Nucleus accumbens (tissue), 56 donors: ENCODE measurements at places on chromosomes 16 and 17.

DNA sequence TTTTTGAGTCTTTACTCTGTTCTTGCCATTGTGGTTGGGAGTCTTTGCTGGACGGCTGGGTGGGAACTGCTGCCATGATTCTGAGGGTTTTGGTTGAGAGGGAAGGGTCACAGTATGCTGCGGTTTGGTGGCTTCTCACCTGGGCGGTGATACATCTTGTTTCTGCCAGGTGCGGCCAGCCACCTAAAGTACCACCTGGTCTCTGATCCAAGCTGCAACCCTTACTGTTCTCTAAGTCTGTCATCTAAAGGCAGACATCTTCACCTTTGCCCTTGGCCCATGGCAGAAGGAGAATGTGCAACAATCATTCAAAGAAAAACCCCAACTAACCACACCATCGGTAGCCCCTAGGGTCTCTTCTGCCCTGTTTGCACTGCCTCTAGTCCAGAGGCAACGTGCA, 19.6 kb upstream of the MPO start:
- no peak for DNase-seq

GRCh38 chr17:2049333-2050299, 5.3 kb upstream of the HIC1 start:
- peak; percentile 73 for DNase-seq

DNA sequence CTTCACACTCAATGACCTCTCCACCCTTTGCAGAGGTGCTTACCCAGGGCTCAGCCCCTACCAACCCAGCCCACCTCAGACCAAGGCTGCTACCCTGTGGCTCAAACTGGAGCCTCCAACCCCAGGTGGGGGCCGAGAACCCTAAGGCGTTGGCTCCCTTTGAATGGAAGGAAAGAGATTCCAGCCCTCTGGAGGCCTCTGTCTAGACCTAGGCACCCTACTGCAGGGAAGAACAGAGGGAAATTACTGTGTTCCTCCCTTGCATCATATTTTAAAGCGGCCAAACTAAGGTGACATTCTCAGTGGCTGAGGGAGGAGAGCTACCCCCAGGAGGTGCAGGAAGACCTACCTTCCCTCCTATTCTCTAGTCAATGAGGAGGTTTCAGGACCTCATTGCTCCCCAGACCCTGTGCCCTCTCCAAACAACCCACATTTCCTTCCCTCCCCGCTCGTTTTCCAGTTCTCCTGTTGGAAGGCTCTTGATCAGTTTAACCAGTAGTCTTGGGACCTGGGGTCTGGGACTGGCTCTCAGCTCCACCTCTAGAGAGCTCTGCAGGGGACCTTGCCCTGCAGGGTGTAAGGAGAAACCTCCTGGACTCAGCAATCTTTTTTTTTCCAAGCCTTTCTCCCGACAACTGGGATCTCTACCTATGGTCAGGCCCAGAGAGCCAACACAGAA, 5.5 kb upstream of the HOXB8 start:
- DNase-seq, result no peak

DNA sequence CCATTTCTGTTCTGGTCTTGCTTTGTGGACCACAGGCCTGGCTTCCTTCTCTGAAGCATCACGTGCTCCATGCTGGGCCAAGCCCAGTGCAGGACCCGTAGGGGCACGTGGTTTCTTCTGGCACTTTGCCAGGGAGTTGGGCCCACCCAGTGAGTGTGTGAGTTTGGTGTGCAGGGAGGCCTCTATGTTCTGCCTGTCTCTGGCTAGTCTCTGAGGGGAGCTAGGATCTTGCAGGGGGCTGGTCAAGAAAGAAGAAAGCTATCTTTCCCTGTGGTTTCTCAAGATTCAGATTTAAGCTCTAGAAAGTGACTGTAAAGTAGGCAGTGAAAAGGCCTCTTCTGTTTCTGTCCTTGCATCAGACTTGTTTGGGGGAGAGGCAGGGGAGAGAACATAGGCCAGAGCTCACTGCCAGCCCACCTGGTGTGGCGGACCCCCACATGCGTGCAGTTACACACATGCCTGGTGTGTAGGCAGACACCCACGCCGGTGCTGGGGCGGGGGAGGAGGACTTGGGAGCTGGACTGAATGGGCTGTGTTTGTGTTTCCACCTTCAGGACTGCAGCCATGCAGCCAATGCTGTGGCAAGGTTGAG, 11.8 kb downstream of the LASP1 start:
- no peak for DNase-seq

DNA sequence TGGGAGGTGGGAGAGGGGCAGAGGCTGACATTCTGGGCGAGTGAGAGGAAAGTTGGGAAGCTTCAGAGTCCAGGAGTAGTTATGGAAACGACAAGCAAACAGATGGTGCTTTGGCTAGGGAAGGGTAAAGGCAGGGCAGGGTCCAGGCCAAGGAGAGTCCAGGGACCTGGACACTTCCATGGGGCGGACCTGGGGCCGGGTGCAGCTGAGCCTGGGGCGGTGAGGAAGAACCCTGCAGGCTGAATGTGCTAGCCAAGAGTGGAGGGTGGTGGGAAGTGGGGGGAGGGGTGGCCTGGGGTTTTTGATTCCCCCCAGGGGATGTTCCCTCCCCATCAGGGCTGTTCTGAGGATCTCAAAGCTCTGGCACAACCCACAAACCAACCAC, 2.6 kb downstream of the PPP1R9B start:
- no peak for DNase-seq

DNA sequence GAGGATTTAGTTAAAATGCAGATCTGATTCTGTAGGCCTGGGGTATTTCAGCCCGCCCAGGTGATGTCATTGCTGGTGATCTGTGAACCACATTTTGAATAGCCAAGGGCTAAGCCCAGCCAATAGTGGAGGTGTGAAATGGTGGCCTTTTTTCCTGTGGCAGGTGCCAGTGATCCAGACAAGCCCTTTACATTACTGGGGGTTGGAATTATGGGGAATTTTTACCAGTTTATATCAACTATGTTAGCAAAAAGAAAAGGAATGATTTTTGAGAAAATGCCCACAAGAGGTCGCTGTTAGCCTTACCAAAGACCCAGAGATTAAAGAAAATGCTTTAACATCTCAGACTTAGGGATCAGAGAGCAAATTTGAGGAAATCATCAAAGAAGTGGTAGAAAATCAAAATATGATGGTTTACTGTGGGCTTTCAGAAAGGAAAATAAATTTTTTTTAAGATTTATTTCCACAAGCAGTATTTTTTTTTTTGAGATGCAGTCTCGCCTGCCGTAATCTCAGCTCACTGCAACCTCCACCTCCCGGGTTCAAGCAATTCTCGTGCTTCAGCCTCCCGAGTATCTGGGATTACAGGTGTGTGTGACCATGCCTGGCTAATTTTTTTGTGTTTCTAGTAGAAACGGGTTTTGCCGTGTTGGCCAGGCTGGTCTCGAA, 3.9 kb downstream of the VPS35L start:
- no peak for DNase-seq

GRCh38 chr16:31085873-31086628, 2.7 kb downstream of the PRSS53 start:
- no peak for DNase-seq

DNA sequence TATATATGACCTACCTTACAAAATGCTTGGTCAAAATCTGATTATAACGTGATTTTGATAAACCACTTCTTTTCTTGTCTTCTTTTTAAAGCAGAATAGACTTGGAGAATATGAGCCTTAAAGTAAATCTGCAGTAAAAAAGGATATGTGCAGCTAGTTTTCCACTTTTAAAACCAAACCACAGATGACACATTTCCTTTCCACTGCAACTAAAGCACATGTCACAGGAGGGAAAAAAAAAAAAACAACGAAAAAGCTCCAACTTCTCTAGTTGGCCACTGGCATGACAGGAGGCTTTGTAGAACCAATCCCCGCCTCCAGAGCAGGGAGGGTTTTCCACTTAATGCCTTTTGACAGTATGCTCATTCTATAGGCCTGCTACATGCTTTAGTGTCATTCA, at the start of gene EVI2A:
Gene EVI2A, minus strand, starts transcription at position 142 of the 400 bp plus-strand sequence. CDS start 2,609 bp downstream, outside the sequence.
- peak; percentile 4 for DNase-seq

DNA sequence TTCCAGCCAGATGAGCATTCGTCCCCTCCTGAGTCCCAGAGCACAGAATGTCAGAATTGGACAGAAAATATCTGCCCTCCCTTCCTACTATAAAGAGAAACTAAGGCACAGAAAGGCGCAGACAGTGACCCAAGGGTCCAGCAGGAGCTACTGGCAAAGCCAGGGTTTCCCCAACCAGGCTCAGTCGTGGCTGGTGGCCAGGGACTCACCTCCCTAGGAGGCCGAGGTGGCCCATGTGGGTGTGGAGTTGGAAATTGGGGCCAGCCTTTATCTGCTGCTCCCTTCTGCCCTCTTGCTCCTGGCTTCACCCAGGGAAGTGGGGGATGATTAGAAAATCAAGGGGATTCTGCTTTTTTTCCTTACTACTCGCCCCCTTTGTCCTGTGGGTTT, 1.1 kb downstream of the DRC7 start:
- DNase-seq, result no peak

GRCh38 chr16:26642047-26642664, 424.6 kb upstream of the C16orf82 start:
- DNase-seq, result no peak

DNA sequence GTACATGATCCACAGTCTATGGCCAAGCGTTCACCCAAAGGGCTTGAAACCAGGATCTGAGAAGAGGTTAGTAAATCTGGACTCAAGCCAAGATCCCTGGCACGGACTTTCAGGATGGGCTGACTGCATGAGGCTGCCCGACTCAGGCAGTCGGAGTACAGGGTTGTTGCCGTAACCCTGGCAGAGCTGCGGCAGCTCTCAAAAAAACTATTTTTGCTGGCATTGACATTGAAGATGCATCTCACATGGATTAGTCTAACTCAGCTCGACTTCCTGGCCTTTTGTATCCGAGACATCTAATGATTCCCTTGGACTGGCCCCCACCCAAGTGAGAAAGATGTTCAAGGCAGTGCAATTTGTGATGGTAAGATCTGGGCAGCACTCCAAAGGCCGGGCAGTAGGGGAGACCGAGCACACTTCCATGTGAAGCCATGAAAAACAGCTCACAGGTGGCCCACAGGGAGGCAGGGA, 6.2 kb downstream of the SLC47A1 start:
- no peak for DNase-seq

DNA sequence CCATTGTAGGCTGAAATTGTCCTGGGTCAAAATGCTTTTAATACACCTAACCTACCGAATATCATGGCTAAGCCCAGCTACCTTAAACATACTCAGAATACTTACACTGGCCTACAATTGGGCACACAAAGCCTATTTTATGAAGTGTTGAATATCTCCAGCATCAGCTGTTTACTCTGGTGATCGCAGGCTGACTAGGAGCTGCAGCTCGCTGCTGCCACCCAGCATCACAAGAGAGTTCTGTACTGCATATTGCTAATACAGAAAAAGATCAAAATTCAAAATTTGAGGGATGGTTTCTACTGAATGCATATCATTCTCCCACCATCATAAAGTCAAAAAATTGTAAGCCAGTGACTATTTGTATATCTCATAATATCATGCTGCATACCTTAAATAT, 55.3 kb downstream of the ULK2 start:
- DNase-seq, result no peak

DNA sequence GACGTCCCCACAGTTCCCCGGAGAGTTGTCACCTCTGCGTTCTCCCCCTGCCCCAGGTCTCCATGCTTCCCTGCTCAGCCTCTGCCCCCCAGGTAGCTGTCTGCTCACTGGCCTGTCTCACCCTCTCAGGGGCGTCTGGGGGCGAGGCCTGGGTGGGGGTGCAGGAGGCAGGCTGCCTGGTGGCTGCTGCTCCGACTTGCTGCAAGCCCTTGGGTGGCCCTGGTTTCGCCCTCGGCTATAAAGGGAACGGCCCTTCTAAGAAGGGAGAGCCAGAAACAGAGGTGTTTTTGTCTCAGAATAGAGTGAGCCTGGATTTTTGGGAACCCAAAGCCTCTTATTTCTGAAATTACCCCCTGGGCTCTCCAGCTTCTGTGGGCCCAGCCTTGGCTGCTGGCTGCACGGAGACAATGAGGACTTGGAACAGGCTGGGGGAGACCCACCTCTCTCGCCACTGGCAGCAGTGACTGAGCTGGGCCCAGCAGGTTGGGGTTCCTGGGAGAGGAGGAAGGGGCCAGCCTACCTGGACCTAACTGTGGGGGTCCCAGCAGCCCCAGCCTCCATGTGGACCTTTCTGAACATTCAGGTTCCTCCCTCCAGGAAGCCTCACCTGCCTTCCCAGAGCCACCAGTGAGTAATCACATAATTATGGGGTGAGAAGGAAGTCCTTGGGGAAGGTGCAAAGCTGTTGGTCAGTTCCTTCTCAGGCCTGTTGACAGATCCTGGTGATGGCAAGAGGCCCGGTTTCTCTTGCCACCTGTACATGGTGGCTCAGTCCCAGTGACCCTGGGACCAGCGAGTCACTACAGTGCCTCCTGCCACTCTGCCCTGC, 15.5 kb upstream of the SPNS2 start:
- DNase-seq, result no peak

DNA sequence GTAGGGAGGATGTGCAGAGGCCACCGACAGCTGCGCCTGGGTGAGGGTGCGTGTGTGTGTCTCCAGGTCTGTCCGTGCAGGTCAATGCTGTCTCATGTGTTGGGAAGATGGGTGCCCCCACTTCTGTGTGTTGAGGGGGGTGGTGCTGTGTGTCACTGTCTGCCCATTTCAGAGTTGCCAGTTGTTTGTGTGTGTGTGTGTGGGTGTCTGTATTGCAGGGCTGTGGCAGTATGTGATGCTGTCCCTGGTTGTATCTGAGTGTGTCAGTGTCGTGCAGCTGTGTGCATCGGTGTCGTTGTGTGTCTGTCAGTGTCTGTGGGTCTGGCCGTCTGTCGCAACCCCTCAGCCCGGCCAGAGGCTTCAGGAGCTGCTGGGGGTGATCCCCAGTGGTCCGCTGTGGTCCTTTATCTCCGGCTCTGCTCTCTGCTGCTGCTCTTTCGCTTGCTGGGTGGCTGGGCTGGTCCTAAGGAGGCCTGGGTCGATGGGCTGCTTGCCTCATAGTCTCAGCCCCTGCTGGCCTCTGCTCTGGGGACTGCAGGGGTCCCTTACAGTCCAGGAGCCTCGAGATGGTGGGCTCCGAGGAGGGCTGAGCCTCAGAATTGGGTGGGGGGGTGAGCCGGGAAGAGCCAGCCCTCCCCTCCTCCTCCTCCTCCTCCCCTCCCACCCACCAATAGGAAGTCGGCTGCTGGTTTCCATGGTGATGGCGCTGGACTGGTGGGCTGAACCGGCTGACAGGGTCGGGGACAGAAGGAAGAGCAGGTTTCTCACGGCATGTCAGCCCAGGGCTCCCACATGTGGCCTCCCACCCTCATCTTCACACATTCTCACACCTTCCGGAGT, at the start of gene TSPOAP1:
Gene TSPOAP1, minus strand, starts transcription at position 601 of the 840 bp plus-strand sequence. CDS start 875 bp downstream, outside the sequence.
- peak; percentile 61 for DNase-seq

GRCh38 chr16:83689385-83689831, 118.4 kb upstream of the HSBP1 start:
- peak; percentile 15 for DNase-seq

DNA sequence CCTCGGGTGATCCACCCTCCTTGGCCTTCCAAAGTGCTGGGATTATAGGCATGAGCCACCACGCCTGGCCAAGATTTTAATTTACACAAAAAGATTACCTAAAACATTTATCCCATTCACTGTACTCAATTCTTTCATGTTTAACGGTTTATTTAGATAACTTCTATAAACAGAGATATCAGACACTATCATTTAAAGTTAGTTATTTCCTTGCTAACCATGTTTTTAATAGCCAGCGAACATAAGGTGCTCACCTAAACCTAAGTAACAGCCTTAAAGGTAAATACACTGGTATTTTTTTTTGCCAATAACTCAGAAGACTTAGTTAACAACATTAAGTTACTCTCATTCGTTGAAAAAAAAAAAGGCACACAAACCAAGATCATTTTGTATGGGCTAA, 82.0 kb upstream of the C17orf78 start:
- DNase-seq, result no peak
